ENCODE measurements at places on chromosomes 6 and 20. TPM values are rescaled to one million over a fixed set of nuclear protein-coding genes. Genes with fewer than 3 reads are reported as not detected.

FAM184A gene
- 9.8 TPM for total RNA-seq

C6orf52 gene
- 2.9 TPM for total RNA-seq

NR2E1 gene
- 0.25 TPM for total RNA-seq

AKIRIN2 gene
- 76.7 TPM for total RNA-seq

VSX1 gene
- total RNA-seq, result not detected

ATP6V1G2 gene
- total RNA-seq, result 8.8 TPM

DNA sequence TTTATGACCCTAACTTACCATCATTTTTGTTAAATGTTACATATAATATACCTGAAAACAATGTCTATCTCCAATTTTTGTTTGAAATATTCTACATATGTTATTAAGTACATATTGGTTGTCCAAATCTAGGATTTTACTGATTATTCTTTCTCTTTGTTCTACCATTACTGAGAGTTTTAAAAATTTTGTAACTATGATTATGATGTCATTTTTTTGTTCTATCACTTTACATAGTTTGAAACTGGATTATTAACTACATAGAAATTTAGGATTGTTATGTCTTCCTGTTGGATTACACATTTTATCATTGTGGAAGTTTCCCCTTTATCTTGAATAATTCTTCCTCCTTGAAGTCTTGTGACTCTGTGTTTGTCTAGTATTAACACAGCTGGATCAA is 41.2 kb downstream of the LINC00237 start:
- H3K27ac ChIP-seq, result no peak overlapping the region
- H3K27me3 ChIP-seq, result no peaks in the 10 kb centered on the region
- no peak overlapping the region for H3K4me3 ChIP-seq

DNA sequence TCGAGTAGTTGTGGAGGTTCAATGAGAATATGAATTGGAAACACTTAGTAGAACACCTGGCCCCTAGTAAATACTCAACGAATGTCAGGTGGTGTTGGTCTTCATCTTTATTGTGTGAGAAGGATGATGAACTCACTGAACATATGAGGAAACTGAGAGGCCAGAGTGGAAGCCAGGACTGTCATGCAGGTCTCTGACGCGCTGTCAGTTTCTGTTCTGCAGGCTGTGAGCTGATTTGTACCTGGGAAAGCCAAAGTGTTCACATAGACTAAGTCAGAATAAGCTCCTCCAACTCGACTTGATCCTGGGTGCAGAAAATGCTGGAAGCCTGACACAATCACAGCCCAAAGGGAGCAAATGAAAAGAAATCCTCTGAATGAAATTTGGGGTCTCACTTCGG is 222.2 kb downstream of the LY86 start:
- H3K27ac ChIP-seq, result no peak overlapping the region
- H3K27me3 ChIP-seq, result no peaks in the 10 kb centered on the region
- H3K36me3 ChIP-seq, result no peaks in the 10 kb centered on the region
- peaks cover 29% of the 10 kb centered on the region for H3K4me1 ChIP-seq
- DNase-seq, result no peak

GRCh38 chr6:117536317-117536716 is 53.8 kb downstream of the DCBLD1 start:
- no peak overlapping the region for H3K4me3 ChIP-seq
- no peaks in the 10 kb centered on the region for H3K36me3 ChIP-seq
- DNase-seq, result no peak

DNA sequence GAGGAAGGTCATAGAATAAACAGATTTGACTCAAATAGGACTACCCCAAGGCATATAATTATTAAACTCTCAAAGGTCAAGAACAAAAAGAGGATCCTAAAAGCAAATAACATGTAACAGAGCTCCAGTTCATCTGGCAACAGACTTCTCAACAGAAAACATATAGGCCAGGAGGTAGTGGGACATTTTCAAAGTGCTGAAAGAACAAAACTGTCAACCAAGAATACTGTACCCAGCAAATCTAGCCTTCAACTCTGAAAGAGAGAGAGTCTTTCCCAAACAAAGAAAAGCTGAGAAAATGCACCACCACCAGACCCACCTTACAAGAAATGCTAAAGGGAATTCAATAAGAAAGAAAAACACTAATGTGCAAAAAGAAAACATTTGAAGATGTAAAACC is 11.9 kb downstream of the NQO2 start:
- peaks cover 14% of the 10 kb centered on the region for H3K4me1 ChIP-seq
- H3K4me3 ChIP-seq, result no peak overlapping the region
- no peak for DNase-seq
- H3K27me3 ChIP-seq, result no peaks in the 10 kb centered on the region
- H3K27ac ChIP-seq, result no peak overlapping the region
- H3K36me3 ChIP-seq, result peaks cover 12% of the 10 kb centered on the region

DNA sequence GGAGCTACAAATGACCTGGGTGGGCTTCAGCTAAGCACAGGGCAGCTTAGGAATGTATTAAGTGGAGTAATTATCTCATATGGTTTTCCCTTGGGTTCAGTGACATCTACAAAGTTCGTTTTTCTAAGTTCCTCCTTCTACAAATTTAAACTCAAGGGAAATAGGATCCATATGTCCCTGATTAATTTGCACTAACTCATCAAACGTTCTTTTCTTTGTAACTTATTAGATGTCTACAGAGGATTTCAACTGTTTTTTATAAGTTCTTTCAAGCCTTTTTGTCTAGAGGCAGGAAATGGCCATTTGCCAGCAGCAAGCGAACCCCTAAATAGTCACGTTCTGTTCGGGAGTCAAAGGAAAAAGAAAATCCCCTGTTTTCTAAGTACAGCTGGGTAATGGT is 1060.3 kb downstream of the KIF16B start:
- DNase-seq, result no peak
- H3K4me1 ChIP-seq, result peaks cover 9% of the 10 kb centered on the region
- H3K27ac ChIP-seq, result no peak overlapping the region
- H3K36me3 ChIP-seq, result no peaks in the 10 kb centered on the region

GRCh38 chr6:348860-349396 is 42.6 kb upstream of the IRF4 start:
- H3K36me3 ChIP-seq, result no peaks in the 10 kb centered on the region
- H3K27me3 ChIP-seq, result no peaks in the 10 kb centered on the region
- no peak for DNase-seq
- H3K27ac ChIP-seq, result no peak overlapping the region

DNA sequence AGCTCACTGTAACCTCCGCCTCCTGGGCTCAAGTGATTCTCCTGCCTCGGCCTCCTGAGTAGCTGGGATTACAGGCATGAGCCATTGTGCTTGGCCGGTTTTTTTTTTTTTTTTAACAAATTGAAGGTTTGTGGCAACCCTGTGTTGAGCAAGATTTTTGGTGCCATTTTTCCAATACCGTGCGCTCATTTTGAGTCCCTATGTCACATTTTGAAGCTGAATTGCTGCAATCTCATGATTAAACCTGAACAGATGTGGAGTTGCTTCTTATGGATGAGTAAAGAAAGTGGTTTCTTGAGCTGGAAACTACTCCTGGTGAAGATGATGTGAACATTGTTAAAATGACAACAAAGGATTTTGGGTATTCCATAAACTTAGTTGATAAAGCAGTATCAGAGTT is 16.6 kb downstream of the SASH1 start:
- no peak overlapping the region for H3K27ac ChIP-seq
- H3K4me3 ChIP-seq, result no peak overlapping the region

DNA sequence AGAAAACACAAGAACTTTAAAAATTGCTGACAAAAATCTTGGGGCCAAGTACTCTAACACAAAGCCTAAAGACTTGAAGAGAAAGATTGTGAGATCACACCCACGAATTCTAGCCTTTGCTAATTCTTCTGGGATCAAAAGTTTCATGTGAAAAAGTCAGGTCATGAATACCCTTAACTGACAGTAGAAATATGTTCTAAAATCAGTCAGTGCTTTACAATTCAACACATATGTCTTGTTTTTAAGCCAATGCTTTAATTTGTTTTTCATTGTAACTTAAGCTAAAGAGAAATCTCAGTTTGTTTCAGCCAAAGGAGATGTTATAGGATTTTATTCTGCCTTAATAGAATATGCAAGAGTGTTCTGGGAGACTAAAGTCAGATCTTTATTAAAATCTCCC is 78.2 kb upstream of the PLEKHG1 start:
- no peaks in the 10 kb centered on the region for H3K27me3 ChIP-seq
- no peaks in the 10 kb centered on the region for H3K4me1 ChIP-seq
- no peak for DNase-seq
- no peak overlapping the region for H3K4me3 ChIP-seq
- H3K27ac ChIP-seq, result no peak overlapping the region
- H3K36me3 ChIP-seq, result no peaks in the 10 kb centered on the region

- H3K4me1 ChIP-seq, result no peaks in the 10 kb centered on the region
- no peaks in the 10 kb centered on the region for H3K27me3 ChIP-seq
- H3K4me3 ChIP-seq, result no peak overlapping the region
- no peaks in the 10 kb centered on the region for H3K36me3 ChIP-seq
- H3K27ac ChIP-seq, result no peak overlapping the region
Measured at GRCh38 chr6:138824482-138825144, 28.7 kb downstream of the ECT2L start.

- no peaks in the 10 kb centered on the region for H3K27me3 ChIP-seq
- no peak for DNase-seq
- H3K27ac ChIP-seq, result no peak overlapping the region
- no peaks in the 10 kb centered on the region for H3K4me1 ChIP-seq
Measured at GRCh38 chr20:23144856-23145255, 58.7 kb upstream of the CD93 start.

GRCh38 chr6:42783177-42783875 is 1.5 kb downstream of the BICRAL start:
- H3K36me3 ChIP-seq, result no peaks in the 10 kb centered on the region
- no peaks in the 10 kb centered on the region for H3K27me3 ChIP-seq
- peak overlapping the region; percentile 97 for H3K27ac ChIP-seq
- peak overlapping the region; percentile 90 for H3K4me3 ChIP-seq
- peak; percentile 75 for DNase-seq
